Stimulated activated CD4-positive, alpha-beta T cell treated with anti-CD3 and anti-CD28 coated beads, Interleukin-1b, Interleukin-23, amount 100 ng/mL, for 1 hour (primary cell): ENCODE measurements at places on chromosomes 6 and 20.

GRCh38 chr6:157469378-157469777, 88.4 kb downstream of the ZDHHC14 start:
- DNase-seq = no peak

GRCh38 chr6:95352064-95352795, 225.1 kb upstream of the MANEA start:
- no peak for DNase-seq

- DNase-seq = no peak
These were observed 7.5 kb upstream of the ASIP start for GRCh38 chr20:34233687-34234086.

DNA sequence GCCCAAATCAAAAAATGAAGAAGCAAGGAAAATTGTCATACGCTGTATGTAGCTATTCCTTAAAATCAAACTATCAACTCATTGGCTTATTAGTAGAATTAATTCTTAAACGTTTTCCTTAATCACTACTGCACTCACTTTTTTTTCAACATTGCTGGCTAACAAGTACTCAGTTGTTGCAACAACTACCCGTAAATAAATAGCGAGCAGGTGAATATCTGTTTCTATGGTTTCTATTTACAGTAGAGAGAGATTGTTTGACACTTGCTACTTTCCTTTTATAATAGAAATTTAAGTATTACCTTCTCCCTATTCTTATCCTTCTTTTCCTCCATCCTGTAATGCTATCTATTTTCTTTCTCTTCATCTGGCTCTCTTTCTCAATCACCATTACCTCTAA, 25.1 kb downstream of the FRK start:
- DNase-seq = no peak

DNA sequence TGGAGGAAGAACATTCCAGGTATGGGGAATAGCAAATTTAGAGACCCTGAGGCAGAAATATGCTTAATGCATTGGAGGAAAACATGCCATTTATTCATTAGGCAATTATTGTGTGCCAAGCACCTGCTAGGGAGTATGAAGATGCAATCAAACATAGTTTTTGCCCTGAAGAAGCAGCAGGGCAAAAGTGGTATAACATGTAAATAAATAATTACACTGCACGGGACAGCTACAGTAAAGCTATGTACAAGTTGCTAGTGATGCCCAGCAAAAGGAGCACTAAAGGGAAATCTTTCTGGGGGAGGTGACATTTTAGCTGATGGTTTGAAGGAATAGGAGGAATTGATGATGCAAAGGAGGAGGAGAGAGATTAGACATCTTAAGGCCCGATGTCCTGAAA, 624 bp upstream of the TJAP1 start:
- no peak for DNase-seq

- DNase-seq = no peak
These were observed 118.0 kb upstream of the PRND start for GRCh38 chr20:4603724-4604123.

DNA sequence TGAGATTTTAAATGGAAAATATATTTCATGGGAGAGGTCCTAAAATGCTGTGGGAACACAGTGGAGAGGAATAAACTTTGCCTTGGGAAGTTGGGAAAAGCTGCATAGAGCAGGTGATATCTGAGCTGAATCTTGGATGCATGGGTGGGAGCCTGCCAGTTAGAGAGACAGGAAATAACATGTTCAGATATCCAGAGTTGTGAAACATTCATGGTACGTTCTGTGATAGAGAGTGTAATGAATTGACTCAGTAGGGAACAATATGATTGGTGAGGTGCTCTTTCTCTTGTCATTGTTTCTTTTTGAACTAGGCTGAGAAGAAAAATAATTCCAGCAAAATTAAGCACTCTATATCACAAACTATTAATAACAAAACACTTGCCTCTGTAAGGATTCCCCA, 72.8 kb downstream of the RPS12 start:
- DNase-seq = no peak

DNA sequence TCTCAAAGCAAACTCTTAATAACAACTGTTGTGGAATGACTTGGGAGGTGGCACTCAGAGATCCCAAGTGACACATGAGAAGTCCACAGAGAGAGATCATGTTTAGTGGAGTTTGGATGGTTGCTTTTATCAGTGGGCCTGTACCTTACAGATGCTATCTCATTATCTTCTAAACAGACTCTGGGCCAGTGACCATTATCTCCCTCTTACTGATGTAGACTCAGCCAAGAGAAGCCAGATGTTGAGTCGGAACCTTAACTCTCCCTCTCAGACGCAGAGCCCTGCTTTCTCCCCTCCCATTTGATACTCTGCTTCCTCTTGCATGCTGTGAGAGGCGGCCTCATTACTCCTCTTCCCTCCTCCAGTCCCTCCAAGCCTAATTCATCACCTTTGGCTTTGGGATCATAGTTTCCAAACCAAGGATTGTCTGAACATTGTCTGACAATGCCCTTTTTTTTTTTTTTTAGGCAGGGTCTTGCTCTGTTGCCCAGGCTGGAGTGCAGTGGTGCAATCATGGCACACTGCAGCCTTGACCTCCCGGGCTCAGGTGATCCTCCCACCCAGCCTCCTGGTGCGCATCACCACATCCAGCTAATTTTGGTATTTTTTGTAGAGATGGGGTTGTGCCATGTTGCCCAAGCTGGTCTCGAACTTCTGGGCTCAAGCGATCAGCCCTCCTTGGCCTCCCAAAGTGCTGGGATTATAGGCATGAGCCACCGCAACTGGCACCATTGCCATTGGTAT, 4.5 kb upstream of the DDR1 start:
- no peak for DNase-seq

DNA sequence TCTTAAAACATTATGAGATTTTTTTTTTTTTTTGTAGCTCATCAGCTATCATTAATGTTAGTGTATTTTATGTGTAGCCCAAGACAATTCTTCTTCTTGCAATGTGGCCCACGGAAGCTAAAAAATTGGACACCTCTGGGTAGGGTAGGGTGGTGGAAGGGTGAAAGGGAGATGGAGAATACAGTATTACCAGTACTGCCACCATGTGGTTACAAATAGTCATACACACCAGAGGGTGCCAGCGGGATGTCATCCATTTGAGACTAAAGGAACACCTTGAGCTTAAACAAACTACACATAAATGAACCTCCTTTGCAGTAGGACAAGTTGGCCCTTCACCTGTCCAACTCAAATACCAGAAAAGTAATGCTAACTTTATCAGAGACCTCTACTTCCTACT, 601.9 kb downstream of the HTR1B start:
- no peak for DNase-seq

DNA sequence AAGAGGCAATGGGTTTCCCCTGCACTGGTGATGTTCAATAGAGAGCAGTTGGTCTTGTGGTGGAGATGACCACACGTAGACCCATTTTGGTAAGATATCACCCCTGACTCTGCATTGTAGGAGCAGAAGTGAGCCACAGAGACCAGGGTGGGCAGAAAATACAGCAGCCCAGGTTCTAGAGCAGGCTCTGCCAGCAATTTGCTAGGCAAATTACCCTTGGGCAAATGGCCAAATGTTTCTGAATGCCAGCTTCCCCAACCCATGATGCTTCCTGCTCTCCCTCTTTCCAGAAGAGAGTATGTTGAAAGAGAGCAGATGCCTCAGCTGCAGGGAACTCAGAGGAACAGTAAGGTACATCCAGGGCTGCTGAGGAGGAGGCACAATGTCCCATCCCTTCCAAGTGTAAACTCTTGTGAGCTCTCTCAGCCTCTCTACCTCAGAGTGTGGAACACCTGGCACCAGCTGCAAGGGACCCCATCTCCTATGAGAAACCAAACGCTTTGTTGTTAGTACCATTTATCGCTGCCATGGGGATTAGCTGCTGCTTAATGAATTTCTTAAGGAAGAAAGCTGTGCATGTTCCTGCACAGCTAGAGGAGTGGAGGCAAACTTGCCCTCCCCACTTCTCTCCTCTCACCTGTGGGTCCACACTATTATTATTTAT, 317.5 kb upstream of the MOCS1 start:
- no peak for DNase-seq

DNA sequence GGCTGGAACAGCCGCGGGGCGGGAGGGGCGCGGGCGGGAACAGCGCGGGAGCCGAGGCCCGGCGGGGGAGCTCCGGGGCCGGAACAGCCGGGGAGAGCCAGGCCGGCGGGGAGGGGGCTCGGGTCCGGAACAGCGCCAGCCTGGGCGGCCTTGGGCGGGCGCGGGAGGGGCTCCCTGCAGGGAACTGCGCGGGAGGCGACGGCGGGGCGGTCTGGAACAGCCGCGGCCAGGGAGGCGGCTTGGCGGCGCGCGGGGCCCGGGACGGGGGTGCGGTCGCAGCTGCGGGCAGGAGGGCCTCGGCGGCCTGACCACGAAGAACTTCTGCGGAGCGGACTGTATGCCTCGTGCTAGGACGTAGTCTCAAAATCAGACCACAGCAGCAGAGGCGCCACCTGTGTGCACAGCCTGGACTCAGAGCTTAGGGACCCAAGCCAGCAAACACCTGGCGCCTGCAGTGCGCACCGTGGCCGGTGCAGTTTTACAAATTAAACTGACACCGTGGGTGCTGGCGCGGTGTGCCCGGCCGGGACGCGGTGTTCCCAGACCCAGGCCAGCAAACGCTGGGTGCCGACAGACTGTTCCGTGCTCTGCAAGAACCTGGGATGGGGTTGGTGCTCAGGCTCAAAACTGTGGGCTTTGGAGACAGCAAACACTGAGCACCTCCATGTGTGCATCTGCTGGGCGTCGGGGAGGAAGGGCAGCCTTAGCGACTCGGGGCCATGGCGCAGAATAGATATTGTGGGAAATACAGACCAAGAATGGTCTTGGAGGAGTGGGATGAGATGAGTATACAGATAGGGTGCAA, 572 bp downstream of the ZNF341 start:
- peak; percentile 72 for DNase-seq

DNA sequence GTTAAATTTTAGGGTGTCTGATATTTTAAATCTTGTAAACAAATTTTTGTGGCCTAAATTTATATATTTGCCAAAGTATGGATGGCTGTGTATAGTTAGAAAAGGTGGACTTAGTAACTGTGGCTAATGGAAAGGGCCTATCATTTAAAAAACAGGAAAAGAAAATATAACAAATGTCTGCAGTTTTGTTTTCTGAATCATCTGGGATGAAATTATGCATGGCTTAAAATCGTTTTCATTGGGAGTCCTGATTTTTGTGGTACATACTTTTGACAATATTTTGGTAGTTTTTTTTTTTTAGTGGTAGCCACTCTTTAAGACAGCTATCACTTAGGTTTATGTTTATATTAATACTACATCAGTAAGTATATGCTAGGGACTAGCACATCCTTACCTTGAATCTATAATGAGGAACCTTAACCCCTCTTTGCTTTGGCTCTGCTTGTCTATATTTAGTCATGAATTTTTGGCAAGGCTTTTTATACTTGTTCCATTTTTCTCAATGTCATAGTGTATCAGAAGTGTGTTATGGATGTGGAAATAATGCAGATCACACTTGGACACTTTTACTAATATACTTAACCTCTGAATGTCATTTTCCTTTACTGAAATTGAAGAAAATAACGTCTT, 5.6 kb downstream of the ARID1B start:
- DNase-seq = no peak

- no peak for DNase-seq
These were observed 49.1 kb downstream of the FOXF2 start for GRCh38 chr6:1438471-1438881.

DNA sequence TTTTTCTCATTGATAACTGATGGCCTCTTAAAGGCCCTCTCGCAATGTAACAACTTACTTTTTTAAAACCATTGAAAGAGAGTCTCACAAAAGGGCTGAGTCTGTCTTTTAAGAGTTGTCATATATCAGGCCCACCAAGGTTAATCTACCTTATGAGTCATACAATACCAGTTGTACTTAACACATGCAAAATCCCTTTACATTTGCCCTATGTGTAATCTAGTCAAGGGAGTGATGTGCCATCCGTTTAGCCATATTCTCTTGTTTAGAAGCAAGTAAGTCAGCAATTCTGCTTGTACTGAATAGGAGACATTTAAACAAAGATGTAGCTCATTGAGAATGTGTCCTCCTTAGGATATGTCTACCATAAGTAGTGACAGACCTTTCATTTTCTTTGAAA, 143.7 kb downstream of the TENT5A start:
- no peak for DNase-seq

- no peak for DNase-seq
These were observed 31.5 kb downstream of the TRAF3IP2 start for GRCh38 chr6:111573892-111574797.

DNA sequence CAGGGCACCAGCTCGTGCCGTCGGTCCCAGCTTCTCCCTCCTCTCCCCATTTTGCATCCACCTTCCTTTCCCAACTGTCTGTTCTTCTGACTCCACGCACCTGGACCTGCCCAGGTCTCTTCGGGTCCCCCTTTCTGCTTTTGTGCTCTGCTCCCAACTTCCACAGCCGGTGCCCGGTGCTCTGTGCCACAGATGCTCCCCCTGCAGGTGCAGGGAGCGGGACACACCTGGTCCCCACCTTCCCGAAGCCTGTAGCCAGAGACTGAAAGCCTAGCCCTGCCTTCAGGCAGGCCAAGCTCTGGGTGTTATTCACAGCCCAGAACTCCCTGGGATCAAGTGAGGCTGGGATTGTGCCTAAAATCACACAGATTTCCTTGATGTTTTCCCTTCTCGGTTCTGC, 24.6 kb upstream of the BMP7 start:
- DNase-seq = no peak

DNA sequence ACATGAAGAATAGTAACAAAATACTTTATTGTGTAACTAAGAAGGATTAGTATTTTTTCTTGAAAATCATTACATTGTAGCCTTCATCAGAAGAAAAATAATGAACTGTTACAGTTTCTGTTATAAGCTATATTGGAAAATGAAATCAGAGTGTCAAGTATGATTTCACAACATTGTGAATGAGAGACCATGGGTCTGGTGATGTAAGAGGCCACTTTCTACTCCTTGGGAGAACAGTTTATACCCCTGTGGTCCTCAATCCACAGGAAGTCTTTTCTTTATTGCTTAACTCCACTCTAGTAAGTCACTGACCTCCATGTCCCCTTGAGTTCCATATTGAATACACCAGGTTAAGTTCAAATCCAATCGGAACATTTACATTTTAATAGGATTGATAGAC, 218.7 kb upstream of the FERMT1 start:
- no peak for DNase-seq

DNA sequence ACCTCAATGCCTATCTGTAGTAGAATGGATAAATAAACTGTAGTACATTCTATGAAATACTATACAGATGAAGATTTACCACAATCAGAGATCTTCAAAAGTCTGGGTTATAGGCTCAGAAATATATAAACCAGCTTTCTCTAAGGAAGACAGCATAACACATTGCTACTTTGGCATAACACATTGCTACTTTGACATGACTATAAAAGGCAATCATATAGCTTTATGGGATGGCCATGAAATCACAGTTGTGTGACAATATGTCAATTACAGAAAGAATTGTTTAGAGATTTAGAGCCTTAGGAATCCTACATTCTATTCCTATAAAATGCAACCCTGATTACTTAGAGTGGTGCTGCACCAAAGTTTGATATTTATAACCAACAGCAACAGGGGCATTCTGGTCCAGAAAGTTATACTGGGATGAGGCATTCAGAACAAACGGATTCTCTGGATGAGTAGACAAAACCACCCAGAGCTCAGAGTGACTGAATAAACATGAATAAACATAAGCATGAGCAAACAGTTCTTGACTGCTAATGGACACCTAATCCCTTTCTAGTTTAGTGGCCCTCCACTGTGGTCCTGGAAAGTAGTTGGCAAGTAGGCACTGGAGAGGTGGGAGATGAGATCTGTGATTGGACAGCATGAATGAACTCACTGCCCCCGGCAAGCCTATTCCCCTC, 12.0 kb downstream of the TTI1 start:
- DNase-seq = no peak

GRCh38 chr6:39211183-39211582, 18.1 kb downstream of the KCNK5 start:
- no peak for DNase-seq

GRCh38 chr6:168026925-168027324, 29.5 kb downstream of the KIF25 start:
- no peak for DNase-seq
